ENCODE measurements at places on chromosomes 5 and 9. TPM values are rescaled to one million over a fixed set of nuclear protein-coding genes. Genes with fewer than 3 reads are reported as not detected.
A peak's percentile ranks its signal among the peaks of the same experiment; 100 is the strongest.

Gene CD72
- 0.52 TPM for total RNA-seq

Gene SLC6A7
- total RNA-seq, result not detected

- no peak for ATAC-seq
These were observed 41.1 kb upstream of the SELENOP start for GRCh38 chr5:42852826-42853225.

DNA sequence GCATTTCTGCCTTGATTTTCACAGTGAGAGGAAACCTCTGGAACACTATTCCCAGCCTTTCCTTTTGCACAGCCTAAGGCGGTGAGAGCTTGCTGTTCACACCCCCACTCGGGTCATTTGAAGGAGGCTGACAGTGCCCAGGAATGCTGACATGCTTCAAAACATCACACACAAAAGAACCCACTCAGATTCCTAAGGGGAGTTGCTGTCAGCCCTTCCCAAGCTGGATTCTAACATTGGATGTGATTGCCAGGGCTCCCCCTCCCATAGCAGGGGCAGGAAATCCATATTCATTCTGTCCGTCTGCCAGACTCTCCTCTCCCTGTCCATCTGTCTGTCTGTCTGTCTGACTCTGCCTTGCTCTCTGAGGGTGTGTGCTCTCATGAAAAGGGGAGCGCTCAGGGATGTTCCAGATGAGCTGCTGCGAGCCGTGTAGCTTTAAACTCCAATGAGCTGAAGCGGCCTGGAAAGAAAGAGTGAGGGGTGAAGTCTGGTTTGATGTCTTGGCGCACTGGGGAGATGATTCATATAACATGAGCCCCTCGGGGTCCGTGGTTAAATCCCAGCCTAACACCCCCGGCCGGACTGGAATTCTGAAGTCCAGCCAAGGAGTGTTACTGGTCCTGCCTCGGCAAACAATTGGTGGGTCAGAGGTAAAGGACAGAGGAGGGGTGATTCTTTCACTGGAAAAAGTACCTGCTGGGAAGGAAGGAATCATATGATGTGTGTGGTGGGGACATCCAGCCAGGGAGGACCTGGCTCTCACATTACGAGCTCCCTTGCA, 517.0 kb downstream of the CCDC171 start:
- ATAC-seq, result no peak

GRCh38 chr5:167105941-167106340, 1185.5 kb upstream of the WWC1 start:
- no peak for ATAC-seq

- ATAC-seq, result no peak
These were observed 161.7 kb downstream of the GLIS3 start for GRCh38 chr9:4138180-4138579.

DNA sequence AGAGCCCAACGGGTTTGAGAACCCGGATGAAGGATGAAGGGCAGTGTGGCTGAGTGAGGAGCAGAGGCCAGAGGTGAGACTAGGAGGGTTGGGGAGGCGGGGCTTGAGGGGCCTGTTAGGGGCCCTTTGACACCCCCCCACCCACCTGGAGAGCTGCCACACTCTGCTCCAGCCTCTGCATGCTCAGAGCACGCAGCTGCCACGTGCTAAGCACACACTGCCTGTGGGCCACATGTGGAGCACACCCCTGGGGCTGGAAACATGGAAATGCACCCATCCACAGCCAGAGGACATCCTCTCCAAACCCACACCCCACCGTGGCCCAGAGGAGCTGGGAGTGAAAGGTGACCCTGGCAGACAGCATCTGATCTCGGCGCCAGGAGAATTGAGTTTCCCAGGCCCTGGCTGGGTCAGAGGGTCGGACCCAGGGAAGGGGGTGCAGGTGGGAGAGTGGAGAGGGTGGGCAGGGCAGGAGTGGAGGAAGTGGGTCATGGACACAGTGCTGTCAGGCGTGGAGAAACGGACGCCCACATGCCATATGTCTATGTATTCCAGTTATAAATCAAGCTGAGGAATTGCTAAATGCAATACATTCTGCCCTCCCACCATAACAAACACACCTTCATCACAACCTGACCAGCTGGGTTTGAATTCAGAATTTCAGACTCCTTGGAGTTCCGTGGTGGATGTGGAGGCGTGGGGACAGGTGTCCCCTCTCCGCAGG, 5.9 kb downstream of the DNM1 start:
- no peak for ATAC-seq

GRCh38 chr5:144254552-144254951, 83.9 kb downstream of the KCTD16 start:
- ATAC-seq, result no peak

- no peak for ATAC-seq
These were observed 12.0 kb upstream of the RARS1 start for GRCh38 chr5:168474319-168474718.

- ATAC-seq, result peak; percentile 22
These were observed 39.5 kb upstream of the GLRX start for GRCh38 chr5:95861864-95862561.

Measured in esophagus mucosa (tissue), 1 donor.